ENCODE measurements at places on chromosomes 2 and 18.

DNA sequence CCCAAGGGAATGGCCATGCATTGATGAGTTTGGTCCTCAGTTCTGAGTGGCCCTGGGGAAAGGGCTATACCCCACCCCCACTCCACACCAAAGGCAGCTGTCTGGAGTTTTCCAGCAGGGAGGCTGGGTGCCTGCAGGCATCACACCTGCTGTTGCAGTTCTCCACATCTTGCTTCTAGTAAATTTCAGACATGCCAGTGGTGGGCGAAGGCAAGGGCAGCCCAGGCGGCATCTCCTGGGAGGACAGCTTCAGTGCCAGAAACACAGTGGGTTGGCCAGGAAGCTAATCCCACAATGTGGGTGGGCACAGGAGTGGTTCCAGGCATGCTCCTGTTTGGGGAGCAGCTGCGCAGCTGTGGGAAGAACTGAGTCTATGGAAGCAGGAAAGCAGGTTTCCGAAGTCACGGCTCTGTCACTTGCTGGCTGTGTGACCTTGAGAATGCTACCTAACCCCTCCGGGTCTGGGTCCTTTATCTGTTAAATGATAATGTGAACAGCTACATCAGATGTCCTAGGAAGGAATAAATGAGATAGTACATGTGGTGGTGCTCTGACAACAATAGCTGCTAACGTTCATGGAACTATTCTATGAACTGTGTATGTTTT is 84.6 kb upstream of the SPTBN1 start:
- DNase-seq, result no peak
- H3K36me3 ChIP-seq, result no peaks in the 10 kb centered on the region
- no peaks in the 10 kb centered on the region for H3K4me1 ChIP-seq

DNA sequence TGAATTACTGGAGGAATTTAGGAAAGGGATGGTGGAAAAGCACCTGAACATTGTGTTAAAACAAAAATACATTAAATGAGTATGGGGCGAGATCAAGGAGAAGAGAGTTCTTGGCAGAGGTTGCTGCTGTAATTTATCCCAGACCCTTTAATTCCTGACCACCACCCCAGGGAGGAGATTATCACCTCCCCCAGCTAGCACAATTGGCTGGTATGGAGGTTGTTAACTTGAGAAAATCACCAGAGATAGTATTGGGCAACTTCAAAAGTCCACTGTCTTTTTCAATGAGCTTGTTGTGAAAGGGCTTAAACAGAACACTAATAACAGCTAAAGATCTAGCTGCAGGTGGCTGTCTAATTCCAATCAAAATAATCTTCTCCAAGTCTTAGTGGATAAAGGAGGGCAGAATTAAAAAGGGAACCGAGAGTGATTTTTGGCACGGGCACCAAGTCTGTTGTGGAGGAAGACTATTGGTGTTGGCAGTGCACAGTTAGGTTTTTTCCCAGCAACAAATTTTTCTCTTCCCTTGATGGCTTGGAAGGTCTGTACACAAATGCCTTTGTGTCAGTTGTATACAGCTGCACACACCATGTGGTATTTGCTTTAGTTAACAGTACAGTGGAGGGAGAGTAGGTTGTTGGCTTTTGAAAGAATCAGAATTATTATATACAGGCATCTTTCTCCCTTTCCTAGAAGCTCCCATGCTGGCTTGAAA is 289.5 kb downstream of the SLC4A3 start:
- H3K27me3 ChIP-seq, result no peaks in the 10 kb centered on the region
- no peaks in the 10 kb centered on the region for H3K4me1 ChIP-seq
- H3K27ac ChIP-seq, result no peak overlapping the region
- no peak for DNase-seq

- H3K27ac ChIP-seq, result no peak overlapping the region
- DNase-seq, result no peak
- no peaks in the 10 kb centered on the region for H3K4me1 ChIP-seq
- no peaks in the 10 kb centered on the region for H3K36me3 ChIP-seq
- no peaks in the 10 kb centered on the region for H3K27me3 ChIP-seq
- no peak overlapping the region for H3K4me3 ChIP-seq
These were observed 26.4 kb downstream of the SLC66A2 start for GRCh38 chr18:79924814-79925731.

DNA sequence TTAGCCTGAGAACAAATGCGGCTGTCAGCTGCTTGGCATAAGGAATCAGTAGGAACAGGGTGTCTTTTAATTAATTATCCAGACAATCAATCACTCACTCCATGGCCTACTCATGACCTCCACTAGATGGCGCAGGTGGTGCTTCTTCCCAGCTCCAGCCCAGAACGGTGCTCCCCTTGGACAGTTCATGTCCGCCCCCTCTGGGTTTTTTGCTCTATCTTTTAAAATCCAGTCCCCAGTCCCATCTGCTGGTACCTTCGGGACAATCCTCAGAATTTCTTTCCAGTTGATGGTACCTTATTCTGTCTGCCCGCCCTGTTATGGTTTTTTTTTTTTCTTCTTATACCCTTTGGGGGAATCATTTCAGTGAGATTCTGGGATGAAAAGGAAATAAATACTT is 99.8 kb downstream of the CACNB4 start:
- peak; percentile 74 for DNase-seq
- H3K27me3 ChIP-seq, result no peaks in the 10 kb centered on the region
- no peak overlapping the region for H3K4me3 ChIP-seq

GRCh38 chr18:48766026-48766425 is 184.7 kb downstream of the SMAD7 start:
- no peak overlapping the region for H3K4me3 ChIP-seq
- H3K27ac ChIP-seq, result peak overlapping the region; percentile 61
- DNase-seq, result no peak
- peaks cover 9% of the 10 kb centered on the region for H3K4me1 ChIP-seq
- H3K27me3 ChIP-seq, result no peaks in the 10 kb centered on the region
- no peaks in the 10 kb centered on the region for H3K36me3 ChIP-seq

- H3K4me3 ChIP-seq, result peak overlapping the region; percentile 79
- no peaks in the 10 kb centered on the region for H3K27me3 ChIP-seq
- DNase-seq, result no peak
- H3K27ac ChIP-seq, result peak overlapping the region; percentile 100
- H3K36me3 ChIP-seq, result peaks cover 12% of the 10 kb centered on the region
These were observed 640 bp downstream of the SLC39A6 start for GRCh38 chr18:36128530-36128870.

DNA sequence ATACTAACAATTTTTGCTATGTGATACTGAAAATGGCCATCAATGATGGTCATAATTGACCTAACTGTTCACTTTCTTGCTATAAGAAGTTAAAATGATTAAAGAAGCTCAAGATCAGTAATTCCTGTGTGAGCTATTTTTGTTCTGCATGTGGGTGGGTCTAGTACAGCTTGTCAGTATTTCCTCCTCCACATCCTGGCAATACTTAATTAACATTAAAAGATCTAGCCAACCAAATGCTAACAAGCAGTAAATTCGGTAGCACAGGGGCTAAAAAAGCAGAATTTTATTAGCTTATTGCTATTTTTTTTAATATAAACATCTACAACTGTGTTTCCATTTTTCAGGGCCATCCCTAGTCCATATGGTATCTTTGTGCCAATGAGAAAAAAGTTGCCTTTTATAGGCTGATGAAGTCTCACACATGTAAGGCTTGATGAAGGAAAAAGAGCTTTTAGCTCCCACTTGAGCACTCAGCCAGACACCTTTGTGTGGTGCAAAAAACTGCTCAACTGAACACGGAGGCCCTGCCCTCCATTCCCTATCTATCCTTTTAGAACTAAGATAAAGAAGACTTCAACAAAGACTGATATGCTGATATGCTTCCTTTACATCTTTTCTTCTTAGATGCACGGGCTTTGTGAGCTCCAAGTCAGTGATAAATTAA is 4.9 kb upstream of the PNO1 start:
- no peaks in the 10 kb centered on the region for H3K36me3 ChIP-seq
- H3K4me1 ChIP-seq, result peaks cover 6% of the 10 kb centered on the region
- no peak overlapping the region for H3K4me3 ChIP-seq

DNA sequence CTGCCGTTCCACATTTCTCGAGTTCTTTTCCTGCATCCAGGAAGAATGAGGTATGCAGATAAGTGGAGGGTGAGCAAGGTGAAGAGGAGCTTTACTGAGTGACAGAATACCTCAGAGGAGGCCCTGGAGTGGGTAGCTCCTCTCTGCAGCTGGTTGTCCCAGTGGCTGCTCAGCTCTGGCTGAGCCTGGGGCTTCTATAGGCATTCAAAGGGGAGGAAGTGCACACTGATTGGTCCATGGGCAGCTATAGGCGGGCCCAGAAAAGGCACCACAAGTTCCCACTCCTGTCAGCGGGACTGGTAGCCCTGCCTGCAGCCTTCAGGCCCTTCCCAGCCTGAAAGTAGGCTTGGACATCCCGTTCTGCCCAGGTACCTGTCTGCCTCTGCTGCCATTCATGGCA is 94.7 kb downstream of the DOK6 start:
- DNase-seq, result no peak
- H3K27ac ChIP-seq, result no peak overlapping the region
- no peaks in the 10 kb centered on the region for H3K4me1 ChIP-seq
- no peaks in the 10 kb centered on the region for H3K36me3 ChIP-seq
- H3K4me3 ChIP-seq, result no peak overlapping the region

DNA sequence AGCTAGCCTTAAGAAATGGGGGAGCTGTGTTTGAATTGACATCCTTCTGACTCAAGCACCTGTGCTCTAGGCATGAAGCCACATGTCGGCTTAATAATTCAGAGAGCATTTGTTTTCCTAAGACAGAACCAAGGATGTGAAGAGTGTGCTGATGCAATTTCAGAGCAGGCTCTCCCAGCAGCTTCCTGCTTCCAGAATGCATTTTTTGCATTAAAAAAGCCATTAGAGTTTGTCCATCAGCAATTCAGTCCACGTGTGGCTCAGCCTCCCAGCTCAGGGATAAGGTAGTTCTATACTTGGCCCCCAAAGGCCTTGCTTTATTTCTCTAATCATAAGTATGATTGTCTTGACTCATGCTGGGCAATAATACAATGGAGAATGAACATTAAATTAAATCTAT is 37.7 kb downstream of the DOCK10 start:
- no peak overlapping the region for H3K4me3 ChIP-seq
- no peaks in the 10 kb centered on the region for H3K4me1 ChIP-seq
- H3K27me3 ChIP-seq, result no peaks in the 10 kb centered on the region
- no peaks in the 10 kb centered on the region for H3K36me3 ChIP-seq
- no peak overlapping the region for H3K27ac ChIP-seq

GRCh38 chr2:172964511-172965139 is 111.0 kb upstream of the MAP3K20 start:
- no peaks in the 10 kb centered on the region for H3K4me1 ChIP-seq
- no peak overlapping the region for H3K27ac ChIP-seq
- no peaks in the 10 kb centered on the region for H3K36me3 ChIP-seq
- DNase-seq, result no peak
- no peaks in the 10 kb centered on the region for H3K27me3 ChIP-seq

All from Peyer's patch (tissue), 4 donors.